ENCODE measurements at places on chromosomes 16 and 17.

- DNase-seq, result no peak
These were observed 34.9 kb downstream of the WSCD1 start for GRCh38 chr17:6104956-6105648.

- DNase-seq, result no peak
These were observed 4.3 kb upstream of the GGA2 start for GRCh38 chr16:23514381-23515152.

GRCh38 chr17:33777674-33778073, 477.4 kb upstream of the CCL2 start:
- no peak for DNase-seq

GRCh38 chr17:5331506-5331905, 49.4 kb downstream of the RABEP1 start:
- DNase-seq, result no peak

Data from muscle of leg (tissue), 16 donors.